GM12878 (cell line): ENCODE measurements at places on chromosomes 5 and 9. TPM values are rescaled to one million over a fixed set of nuclear protein-coding genes. Genes with fewer than 3 reads are reported as not detected.

Gene SPATA31A3
- not detected in 2 replicates for total RNA-seq

- H3K36me3 ChIP-seq: no peaks in the 10 kb centered on the region
- no peaks in the 10 kb centered on the region for H3K4me1 ChIP-seq
- no peak overlapping the region for H3K4me3 ChIP-seq
- DNase-seq: no peak
- no peak overlapping the region for H3K27ac ChIP-seq
Measured at GRCh38 chr5:163360656-163361055, 76.7 kb upstream of the CCNG1 start.

DNA sequence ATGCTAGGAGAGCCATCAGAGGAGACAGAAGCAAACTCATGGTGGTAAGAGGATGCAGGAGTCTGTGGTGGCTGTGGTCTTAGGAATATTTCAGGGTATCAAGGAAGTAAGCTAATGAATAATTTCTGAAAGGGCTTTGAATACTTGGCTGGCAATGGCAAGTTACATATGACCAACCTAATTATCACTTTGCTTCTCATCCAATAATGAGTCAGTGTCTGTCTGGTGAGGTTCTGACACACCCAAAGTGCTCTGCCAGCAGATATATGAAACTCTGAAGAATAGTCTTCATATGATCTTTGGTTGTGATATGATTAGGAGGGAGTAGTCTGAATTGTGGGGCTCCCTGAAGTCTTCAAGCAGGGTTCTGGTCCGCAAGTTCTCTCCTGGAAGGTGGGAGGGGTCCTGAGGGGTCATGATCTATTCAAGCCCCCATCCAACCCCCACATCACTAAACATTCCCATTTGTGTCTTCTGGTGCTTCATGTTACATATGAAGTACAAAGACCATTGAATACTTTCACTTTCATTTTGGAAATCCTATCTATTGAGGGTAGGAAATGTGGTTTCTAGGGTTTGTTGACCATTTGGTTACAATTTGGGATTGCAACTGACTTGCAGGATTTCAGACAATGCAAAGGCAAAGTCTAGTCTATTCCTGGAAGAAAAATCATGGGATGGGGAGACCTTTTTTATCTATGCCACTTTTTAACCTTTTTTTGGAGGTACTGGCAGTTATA, 199.9 kb upstream of the CDKN2B start:
- no peak for DNase-seq

Gene MYORG
- total RNA-seq: 0.21 and 0.36 TPM in 2 replicates

Gene ORM2
- total RNA-seq: 0.64 TPM in 1 of 2 replicates, not detected in the other

GRCh38 chr9:116704470-116704869, 17.4 kb downstream of the TRIM32 start:
- no peak overlapping the region for H3K4me3 ChIP-seq
- H3K4me1 ChIP-seq: no peaks in the 10 kb centered on the region
- no peak overlapping the region for H3K27ac ChIP-seq
- no peaks in the 10 kb centered on the region for H3K27me3 ChIP-seq
- DNase-seq: no peak
- H3K36me3 ChIP-seq: peaks cover 9% of the 10 kb centered on the region

Gene PCDHGA9
- 0.54 and 0.56 TPM in 2 replicates for total RNA-seq

Gene PRR16
- total RNA-seq: not detected in 2 replicates

DNA sequence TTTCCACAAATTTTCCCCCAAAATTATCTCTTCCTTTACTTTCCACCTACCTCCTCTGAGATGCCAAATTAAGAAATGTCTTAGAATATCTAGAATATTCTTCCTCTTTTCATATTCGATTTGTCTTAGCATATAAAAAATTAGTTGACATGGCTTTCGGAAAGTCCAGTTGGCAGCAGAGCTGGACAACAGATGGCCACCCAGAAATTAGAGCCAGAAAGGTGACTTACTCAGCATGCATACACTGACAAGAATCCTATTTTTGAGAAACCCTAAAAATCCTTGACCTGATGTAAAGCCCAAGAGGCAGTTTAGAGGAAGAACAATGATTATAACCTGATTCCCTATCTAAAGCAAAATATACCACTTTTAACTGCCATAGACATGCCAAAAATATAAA, 22.0 kb downstream of the TMEM167A start:
- no peak overlapping the region for H3K4me3 ChIP-seq
- H3K27me3 ChIP-seq: no peaks in the 10 kb centered on the region
- no peak for DNase-seq
- no peak overlapping the region for H3K27ac ChIP-seq
- H3K4me1 ChIP-seq: peaks cover 12% of the 10 kb centered on the region; the same call in 1 of the 2 replicates
- peaks cover 18% of the 10 kb centered on the region for H3K36me3 ChIP-seq

DNA sequence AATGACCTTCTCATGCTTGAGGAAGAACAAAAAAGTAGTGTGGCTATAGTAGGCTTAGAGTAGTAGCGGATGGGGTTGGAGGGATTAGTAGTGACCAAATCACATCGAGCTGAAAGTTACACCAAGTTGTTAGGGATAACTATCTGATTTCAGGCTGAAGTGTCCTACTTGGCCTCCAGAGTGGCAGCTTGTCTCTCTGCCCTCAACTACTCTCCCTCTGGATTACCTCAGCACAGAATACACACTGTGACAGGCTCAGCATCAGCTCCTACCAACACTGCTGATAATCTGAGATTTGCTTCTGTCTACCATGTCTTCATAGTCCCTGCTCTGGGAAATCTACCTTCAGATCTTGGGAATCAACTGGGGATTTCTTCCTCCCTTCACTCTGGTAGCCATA, 714.6 kb upstream of the GRAMD2B start:
- no peak for DNase-seq
- H3K36me3 ChIP-seq: no peaks in the 10 kb centered on the region
- H3K4me3 ChIP-seq: no peak overlapping the region
- H3K4me1 ChIP-seq: no peaks in the 10 kb centered on the region

Gene SEMA4D
- 120 and 136 TPM in 2 replicates for total RNA-seq

DNA sequence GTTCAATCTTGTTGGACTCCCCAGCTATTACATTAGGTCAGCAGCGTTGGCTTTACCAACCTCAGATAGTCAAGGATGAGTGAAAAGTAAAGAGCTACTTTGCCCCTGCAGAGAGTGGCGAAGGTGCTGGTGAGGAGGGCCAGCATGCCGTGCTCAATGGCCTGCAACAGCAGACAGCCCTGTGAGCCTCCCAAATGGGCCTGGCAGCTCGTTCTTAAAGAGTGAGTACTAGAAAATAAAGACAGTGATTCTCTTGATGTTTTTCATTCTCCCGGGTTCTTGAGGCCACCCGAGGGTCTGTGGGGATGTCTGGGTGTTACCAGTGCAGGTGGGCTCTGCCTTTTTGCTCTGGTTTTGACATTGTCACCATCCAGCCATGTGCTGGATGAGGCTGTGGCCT, 16.2 kb downstream of the GADD45G start:
- DNase-seq: no peak
- H3K36me3 ChIP-seq: no peaks in the 10 kb centered on the region
- H3K4me1 ChIP-seq: no peaks in the 10 kb centered on the region
- H3K27ac ChIP-seq: no peak overlapping the region
- H3K27me3 ChIP-seq: peaks cover 12% of the 10 kb centered on the region; the same call in 1 of the 2 replicates

DNA sequence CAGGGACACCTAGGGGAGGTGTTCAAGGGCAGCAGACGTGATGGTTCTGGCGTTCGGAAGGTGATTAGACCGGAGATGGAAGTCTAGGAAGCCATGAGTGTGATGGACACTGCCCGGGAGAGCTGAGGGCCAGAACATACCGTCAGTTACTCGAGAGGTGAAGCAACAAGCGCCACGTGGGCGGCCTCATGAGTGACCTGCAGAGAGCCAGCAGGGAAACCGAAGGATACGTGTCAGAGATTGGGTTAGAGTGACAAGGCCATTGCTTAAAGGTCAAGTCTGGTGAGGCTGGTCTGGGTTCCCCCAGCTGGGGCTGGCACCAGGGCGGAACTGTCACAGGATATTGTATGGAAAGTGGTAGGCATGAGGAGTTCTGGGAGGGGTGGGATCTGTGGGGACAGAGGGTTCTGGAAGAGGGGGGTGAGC, 60.0 kb downstream of the C9orf50 start:
- H3K4me1 ChIP-seq: no peaks in the 10 kb centered on the region
- no peak overlapping the region for H3K27ac ChIP-seq
- no peaks in the 10 kb centered on the region; the same call in 1 of the 2 replicates for H3K27me3 ChIP-seq
- no peak overlapping the region for H3K4me3 ChIP-seq
- no peak for DNase-seq

DNA sequence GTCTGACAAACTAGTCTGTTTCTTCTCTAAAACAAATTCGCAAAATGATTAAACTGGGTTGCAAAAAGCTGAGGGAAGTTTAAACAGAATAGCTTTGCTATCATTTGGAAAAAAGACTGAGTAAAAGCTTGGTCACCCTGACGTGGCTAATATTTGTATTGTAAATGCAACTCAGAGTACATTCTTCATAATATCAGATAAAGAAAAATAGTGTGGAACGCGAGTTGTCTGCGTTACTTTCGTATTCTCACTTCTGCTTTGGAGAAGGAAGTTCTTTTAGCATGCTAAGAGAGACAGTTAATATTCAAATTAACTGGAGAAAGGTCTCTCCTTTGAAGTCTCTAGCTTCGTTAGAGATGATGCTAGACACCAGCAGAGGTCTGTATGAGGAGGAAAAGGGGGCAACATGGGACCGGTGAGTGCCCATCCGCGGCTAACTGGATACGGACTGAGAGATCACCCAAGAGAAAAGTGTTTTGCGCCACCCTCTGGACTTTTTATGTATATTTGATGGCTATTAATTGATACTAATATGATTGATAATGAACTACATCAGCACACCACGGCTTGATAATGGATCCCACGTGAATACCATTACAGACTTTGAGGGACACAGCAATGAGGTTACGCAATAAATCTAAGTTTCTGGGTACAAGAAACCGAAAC, 2.9 kb upstream of the CNTRL start:
- peaks cover 29% of the 10 kb centered on the region for H3K4me1 ChIP-seq
- H3K27me3 ChIP-seq: no peaks in the 10 kb centered on the region
- peak; percentile 65 for DNase-seq
- H3K36me3 ChIP-seq: no peaks in the 10 kb centered on the region
- H3K4me3 ChIP-seq: peak overlapping the region; percentile 61

DNA sequence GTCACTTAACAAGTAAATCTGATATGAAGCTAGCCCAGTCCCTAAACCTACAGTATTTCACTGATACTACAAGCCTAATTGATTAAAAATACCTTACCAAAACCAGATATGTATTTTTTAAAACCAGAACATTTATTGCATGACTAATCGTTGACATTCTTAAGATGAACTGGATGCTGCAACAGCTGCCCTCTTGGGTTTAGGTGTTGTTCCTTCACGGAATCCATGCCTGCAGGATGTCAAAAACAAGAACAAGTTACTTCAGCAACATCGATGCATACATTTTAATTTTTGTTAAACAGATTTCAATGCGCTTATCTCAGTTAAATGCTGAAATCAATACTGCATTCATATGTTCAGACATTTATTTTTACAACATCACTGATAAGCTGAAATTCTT, 2.7 kb downstream of the RPL37 start:
- peaks cover 56% of the 10 kb centered on the region for H3K36me3 ChIP-seq
- H3K4me3 ChIP-seq: peak overlapping the region; percentile 92; the same call in 1 of the 2 replicates
- no peak for DNase-seq
- peaks cover 11% of the 10 kb centered on the region for H3K4me1 ChIP-seq
- no peak overlapping the region for H3K27ac ChIP-seq

DNA sequence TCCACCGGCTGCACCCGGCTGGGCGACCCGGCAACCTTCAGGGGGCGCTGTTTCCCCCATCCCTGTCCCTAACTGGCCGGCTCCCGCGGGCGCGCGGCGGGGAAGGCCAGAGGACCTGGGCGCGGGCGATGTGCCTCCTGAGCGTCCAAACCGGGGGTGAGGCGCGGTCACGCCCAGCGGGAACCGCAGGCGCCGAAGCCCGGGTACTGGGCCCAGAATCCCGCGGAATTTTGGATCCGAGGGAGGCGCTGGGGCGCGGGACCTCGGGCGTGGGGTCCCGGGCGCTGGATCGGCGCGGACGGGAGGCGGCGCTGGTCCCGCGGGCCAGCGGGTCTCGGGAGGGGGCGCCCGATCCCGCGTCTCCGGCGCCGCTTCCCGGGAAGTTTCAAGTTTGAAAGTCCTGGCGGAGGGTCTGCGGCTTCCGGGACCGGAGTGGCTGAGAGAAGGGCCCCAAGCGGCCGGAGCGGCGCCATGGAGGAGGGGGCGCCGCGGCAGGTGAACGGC, at the start of gene PKN3:
PKN3 (plus strand) TSS at position 59 of the 504 bp plus-strand sequence; CDS start at position 472, 413 bp downstream.
- H3K27ac ChIP-seq: peak within 1 kb of the TSS; percentile 61
- H3K27me3 ChIP-seq: no peaks in the 10 kb centered on the region
- H3K36me3 ChIP-seq: no peaks in the 10 kb centered on the region; the same call in 1 of the 2 replicates
- DNase-seq: no peak

DNA sequence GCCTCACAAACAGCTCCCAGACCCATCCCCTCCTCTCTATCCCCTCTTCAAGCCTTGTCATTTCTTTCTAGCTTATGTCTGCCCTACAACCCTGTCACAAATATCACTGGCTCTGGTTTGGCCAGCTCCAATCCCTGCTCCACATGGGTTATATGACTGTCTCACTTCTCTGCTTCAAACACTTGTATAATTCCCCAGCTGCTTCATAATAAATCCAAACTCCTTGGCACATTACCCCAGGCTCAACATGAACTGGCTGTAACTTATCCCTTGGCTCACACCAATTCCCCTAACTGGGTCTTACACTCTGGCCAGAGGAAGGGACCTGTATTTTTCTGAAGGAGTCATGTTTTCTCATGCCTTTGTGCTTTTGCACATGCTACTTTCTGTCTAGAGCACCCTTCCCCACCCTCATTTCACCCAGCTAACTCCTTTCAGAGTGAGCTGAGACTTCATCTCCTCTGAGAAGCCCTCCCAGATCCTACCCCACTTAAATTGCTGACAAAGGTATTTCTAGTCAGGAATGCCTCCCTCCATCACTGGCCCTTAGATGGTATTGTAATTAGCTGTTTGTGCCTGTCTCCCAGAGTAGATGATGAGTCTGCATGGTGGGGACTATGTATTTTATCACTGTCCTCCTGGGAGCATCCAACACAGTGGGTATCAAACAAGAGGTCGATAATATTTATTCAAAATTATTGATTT, 5.3 kb downstream of the PRXL2C start:
- H3K27ac ChIP-seq: no peak overlapping the region
- H3K27me3 ChIP-seq: peaks cover 4% of the 10 kb centered on the region; the same call in 1 of the 2 replicates
- H3K36me3 ChIP-seq: no peaks in the 10 kb centered on the region
- DNase-seq: no peak
